ENCODE measurements at places on chromosomes 3 and 15.

DNA sequence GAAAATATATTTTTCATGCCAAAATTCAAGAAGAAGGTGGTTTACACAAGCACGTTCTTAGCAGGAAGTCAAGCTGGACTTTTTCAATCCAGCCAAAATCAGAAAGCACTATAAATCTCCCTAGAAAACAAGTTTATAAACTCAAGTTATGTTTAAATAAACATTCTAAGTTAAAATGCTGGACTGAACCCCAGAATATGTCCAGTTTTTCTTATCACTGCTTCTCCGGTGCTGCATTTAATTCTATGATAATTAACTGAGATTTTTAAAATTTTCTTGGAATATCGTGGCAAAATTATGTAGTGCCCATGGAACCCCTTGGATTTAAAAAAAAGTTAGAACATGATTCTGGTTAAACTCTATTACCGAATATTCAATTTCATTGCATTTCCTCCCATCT lies 218.2 kb upstream of the MDFIC2 start:
- DNase-seq, result no peak

DNA sequence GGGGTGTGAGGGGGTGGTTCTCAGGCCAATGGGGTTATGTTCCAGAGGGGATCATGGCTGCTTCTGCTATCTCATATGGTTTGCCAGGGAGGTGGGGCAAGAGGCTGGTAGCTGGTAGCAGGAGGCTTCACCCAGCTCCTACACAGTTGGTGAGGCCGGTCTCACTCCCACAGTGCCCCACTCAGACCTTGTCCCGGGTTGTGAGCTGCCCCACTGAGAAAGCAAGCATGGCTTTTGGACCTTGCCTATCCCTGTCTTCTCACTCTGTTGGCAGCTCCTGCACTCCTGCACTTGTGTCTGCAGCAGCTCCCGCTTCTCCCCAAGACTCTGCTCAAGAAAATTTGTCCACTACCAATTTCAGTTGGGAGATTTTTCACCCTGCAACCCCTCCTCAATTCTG lies 46.1 kb downstream of the MYRIP start:
- DNase-seq, result no peak

DNA sequence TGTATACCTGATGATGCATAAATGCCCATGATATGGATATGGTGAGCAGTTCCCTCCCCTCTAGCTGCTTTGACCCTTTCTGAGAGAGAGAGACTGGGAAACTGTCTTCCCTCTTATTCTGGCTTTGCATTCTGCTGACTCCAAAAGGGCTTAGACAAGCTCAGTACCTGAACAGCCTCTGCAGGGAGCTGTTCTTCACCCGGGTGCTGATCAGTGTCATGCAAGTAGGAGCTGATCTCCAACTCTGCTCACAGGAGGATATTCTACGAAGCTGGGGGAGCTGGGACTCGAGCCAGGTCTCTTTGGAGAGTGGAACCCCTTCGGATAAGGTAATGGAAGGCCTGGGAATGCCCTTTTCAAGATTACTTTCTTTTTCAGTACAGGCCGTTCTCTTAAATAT lies 237.1 kb downstream of the RYR3 start:
- no peak for DNase-seq

GRCh38 chr3:156253150-156253549 lies 132.8 kb downstream of the KCNAB1 start:
- DNase-seq, result no peak

DNA sequence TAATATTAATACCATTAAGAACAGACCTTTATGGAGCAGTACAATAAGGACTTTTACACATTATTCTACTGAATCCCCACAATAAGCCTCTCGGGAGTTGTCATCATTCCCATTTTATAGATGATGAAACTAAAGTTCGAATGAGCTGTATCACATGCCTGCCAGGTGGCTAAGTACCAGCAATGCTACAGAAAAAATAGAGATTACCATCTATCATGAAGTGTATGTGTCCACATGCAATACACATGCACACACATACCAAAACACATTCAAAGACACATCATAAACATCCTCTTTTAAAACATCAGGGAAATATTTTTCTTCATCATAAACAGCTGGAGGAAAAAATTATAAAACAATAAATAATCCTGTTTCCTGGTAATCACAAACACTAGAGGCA lies 136.6 kb downstream of the SUCLG2 start:
- no peak for DNase-seq

GRCh38 chr3:62373215-62373614 lies at the start of gene FEZF2:
Gene FEZF2 (minus strand): TSS chr3:62373550. CDS start chr3:62372868, 682 bp downstream.
- no peak for DNase-seq

DNA sequence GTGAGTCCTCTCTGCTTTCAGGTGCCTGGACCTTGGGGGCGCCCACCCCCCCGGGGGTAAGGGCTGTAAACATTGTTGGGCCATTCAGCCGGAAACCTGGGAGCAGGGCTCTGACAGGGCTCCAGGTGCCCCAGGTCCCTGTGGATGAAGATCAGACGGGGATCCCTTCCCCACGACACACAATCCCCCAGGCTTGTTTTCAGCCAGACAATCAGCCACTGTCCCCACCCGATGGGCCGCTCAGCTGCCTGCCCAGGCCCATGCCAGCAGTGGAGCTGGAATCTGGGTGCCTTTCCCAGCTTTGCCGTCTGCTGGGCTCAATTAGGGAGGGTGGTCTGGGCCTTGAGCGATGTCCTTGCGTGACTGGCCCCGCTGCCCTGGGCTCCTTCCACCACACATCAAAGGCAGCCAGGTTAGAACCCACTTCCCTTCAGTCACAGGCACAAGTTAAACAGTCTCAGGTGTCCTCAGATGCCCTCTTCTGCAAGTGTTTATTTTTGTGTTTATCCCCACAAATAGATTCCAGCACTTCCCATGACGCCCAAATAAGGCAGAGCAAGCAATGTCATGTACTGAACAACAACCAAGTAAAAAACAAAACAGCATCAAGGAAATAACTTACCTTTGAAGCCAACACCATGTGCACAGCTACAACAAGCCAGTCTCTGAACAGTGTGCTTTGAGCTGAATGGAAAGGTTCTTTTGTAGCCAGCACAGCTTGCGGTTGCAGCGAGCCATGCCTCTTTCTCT lies 77.0 kb upstream of the ALDH1A3 start:
- DNase-seq, result no peak

GRCh38 chr3:69013253-69014021 lies at the start of gene EOGT:
Gene EOGT (minus strand): TSS chr3:69013684. CDS start chr3:69009846, 3,838 bp downstream.
- DNase-seq, result peak; percentile 85

Measured in CD4-positive, alpha-beta T cell treated with Interleukin-21 for 1 hour (primary cell).